GM19239 (cell line): ENCODE measurements at places on chromosomes 3 and 15.

DNA sequence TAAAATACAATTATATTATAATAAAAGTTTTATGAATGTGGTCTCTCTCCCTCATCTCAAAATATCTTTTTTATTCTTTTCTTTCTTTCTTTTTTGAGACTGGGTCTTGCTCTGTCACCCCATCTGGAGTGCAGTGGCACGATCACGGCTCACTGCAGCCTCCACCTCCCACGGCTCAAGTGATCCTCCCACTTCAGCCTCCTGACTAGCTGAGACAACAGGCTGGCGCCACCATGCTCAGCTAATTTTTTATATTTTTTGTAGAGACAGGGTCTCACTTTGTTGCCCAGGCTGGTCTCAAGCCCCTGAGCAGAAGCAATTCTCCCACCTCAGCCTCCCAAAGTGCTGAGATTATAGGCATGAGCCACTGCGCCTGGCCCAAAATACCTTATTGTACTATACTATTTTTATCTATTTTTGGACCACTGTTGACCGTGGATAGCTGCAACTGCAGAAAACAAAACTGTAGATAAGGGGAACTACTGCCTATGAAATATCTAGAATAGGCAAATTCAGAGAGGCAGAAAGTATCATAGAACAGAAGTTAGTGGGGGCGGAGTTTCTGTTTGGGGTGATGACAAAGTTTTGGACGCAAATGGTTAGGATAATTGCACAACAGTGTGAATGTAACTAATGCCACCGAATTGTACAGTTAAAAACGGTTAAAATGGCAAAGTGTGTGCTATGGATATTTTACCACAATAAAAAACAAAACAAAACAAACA, 66.6 kb downstream of the SLC12A8 start:
- no peak for DNase-seq

DNA sequence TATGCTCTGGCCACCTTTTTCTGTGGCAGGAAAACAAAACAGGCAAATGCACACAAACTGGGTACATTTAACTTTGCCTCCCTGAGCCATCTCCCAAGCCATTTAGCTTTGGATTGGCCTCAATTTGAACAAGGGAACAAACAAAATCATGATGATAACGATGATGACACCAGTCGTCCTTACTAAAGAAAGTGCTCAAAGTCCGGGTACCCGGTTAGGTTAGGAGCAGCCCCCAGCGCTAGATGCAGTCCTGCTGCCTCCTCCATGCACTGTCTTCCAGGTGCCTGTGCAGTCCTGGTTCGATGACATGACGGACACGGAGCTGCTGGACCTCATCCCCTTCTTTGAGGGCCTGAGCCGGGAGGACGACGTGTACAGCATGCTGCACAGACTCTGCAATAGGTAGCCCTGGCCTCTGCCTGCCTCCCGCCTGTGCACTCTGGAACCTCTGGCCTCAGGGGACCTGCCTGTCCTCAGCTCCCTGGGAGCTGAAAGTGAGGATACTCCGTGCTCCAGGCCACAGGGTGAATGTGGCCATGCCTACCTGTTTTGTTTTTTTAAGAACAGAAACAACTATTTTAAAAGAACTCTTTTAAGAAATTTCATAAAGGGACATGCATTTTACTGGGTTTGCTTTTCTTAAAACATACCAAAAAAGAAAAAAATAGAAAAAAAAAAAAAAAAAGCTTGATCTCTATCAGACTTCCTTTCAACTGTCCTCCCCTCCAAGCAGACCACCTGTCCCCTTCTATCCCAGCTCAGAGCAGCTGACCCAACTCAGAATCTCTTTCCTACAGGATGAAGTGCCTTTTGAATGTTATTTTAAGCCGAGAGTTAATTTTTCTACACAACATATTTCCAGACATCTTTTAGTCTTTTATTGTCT, 9.9 kb upstream of the VILL start:
- DNase-seq = no peak

DNA sequence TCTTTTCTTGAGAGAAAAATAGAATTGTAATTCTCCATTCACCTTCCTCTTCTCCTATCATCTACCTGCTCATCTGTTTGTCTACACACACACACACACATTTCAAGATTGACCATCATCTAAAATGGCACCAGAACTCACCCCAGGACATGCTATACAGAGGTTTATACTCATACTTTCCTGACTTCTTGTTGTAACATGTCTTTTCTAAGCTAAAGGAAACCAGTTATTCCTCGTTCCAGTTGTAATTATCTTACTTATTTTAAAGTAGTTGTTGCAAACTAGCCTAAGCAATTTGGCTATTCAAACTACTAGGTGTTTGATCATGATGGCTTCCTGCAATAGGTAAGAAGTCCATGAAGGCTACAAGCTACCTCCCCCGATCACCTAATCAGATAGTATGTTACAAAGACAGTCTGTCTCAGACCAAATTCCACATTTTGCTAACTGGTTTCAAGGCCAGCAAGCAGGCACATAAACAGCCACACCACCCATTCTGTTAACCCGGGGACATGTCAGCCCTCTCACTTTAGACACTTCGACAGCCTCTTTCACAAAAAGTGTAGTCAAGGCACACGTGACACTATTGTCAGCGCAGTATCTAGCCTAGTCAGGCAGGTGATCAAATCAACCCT, 189.7 kb downstream of the SHQ1 start:
- no peak for DNase-seq

GRCh38 chr3:194462936-194463335, 23.9 kb downstream of the ATP13A3 start:
- DNase-seq = no peak

DNA sequence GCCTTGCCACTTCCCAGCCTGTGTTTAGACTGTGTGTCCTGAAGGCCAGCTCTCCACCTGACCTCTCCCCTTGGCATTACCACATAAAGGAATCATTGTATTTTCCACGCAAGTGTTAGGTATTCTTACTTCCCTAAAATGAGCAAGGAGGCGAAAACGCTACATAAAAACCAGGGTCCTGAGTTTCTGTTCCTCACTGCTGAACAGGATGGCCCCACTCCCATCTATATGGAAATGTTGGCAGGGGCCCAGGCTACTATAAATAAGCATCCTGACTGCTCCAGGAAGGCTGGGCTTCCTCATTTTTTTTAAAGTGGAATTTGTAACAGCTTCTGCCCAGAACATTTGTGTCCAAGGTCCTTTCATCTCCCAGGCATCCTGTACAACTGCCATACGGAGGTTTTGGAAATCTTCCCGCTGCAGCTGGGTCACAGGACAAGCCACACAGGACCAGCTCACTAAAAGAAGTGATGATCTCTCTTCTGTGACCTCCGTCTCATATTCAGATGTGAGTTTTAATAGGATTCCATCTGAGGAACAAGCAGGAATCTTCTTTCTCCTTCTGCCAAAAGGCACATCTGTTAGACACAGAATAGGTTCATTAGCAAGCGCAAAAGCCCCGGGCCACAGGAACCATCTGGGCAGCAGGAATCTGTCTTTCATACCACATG, 56.4 kb upstream of the LIMD1 start:
- no peak for DNase-seq

DNA sequence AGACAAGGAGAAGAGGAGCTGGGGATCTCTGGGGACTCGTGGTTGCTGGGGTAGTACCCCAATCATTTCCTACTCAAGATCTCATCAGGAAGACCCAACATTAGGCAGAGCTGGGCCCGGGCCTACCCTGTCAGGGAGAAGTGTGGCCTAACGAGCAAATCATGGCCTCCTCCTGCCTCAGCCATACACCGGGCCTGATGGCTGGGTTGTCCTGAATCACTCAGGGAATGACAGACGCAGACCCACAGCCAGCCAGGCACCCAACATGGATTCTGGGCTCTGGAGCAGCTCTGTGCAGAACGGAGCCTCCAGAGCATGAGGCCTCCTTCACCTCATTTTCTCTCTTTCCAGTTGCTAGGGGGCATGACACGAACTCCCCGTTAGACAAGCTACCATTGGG, 19.7 kb downstream of the ITGA11 start:
- no peak for DNase-seq

DNA sequence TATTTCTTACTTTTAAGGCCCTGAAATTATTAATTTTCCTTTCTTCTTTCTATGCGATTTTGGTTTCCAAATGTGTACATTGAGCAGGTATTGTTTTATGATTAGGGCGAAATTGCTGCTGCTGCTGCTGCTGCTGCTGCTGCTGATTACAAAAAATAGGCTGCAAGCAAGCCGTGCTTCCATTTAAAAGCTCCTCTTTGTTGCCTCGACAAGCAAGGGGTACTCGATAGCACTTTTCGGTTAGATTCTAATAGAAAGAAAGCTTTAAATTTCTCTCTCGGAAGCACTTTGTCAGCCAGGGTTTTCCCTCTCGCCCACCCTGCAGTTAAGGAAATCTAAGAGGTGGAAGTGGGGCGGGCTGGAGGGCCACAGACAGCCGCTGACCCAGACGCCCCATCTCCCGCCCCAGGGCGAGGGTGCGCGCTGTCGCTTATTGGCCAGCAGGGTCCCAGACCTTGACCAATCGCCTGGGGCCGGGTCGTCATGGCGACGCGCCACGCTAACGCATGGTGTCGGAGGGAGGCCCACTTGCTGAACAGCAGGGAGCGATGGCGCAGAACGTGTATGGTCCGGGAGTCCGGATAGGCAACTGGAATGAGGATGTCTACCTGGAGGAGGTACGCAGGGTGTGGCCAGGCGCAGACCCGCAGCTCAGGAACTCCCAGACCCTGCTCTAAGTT, at the start of gene CFAP161:
Gene CFAP161, plus strand, starts transcription at position 489 of the 680 bp plus-strand sequence. Its CDS starts 60 bp downstream, at position 549.
- no peak for DNase-seq

DNA sequence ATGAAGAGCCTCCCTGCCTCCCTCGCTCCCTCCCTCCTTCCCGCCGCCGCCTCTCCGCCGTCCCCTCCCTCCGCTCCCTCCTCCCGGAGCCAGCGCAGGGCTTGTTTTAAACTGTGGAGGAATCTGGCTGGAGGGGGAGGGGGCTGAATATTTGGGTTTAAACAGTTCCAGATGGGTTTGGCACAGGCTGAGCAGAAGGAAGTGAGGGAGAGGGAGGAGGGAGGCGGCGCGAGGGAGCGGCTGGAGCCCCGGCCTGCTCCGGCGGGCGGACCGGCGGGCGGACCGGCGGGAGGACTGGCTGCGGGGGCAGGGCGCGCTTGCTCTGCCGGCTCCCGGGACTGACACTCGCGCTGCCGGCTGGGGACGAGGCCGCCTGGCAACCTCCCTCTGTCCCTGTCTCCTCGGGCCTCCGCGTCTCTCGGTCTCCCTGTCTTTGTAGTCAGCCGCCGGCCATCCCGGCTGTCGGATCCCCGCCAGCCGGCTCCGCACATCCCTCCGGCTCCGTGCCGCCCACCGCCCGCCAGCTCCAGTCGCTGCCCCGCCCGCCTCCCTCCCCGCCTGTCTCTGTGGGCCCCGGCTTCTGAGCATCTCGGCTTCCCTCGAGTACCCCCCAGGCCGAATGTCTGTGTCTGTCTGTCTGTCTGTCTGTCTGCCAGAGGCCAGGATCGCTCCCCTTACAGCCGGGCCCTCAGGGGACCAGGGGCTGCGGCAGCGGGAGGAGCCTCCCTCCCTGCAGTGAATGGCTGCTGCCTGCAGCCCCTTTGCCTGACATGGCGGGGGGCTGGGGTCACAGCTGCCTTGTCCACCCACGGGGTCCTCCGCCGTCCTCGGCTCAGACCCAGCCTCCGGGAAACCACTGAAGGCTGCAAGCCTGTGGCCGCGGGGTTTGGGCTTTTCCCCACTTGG, 7.6 kb downstream of the EPHB3 start:
- no peak for DNase-seq

DNA sequence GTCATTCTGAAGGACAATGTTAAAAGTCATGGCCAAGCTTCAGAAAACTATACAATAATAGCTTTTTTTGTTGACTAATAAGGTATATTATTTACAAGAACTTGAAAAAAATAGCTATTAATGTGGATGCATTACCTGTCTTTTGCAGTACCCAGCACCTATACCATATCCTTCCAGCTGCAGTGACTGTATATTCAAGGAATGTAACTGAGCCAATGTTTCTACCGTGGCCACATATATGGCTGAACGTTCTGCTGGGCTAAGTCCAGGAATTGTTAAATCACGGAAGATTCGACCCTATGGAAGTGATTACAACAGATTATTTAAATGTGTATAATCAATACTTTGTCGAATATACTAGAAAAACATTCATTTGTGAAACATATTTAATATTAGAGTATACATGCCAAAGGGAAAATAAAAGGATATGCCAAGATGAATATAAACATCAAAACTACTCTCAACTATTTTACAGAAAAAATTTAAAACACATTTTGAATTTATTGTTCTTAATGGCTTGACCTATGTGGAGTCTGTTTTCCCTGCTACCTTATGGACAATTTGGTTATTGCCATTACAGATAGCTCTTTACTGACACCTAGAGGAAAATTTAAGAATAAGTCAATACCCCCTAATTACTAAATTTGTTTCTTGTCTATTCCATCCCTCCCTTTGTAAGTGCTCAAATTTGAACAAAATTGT, 17.6 kb downstream of the ACAD11 start:
- peak; percentile 16 for DNase-seq

- no peak for DNase-seq
Measured at GRCh38 chr15:71777216-71777943, 33.0 kb upstream of the NR2E3 start.

DNA sequence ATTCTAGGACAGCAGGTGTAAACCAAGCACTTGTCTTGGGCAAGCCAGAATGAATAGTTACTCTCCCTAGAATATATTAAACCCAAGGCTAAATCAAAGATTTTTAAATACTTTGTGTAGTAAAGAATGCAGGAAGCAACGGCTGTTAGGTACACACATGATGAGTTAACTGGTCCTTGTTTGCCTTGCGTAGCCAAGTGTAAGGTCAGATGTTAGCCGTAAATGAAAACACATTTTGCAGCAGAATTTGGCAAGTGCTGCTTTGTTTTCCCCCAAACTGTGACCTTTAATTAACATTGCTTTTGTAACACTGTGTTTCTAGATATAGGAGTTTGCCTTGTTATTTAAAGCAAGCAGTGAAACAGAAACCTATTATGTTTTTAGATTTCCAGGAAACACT, 368.7 kb downstream of the IL5RA start:
- DNase-seq = no peak

DNA sequence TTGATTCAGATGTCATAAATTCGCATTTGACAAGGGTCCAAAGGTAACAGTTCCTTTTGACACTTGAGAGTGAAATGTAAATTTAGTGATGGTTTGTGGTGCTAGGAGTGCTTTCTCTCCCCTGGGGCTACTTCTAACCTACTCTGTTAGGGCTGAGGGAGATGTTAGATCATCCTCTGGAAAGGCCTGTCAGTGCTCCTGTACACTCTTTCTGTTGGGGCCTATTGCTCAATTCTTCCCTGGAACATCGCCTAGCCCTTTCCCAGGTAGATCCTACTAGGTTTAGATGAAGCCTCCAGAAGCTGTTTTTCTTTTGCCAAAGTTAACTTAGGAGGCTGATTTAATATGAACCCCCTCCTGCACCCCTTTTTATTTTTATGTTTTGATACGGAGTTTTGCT, 1.4 kb downstream of the PCCB start:
- DNase-seq = no peak
